Panc1 (cell line): ENCODE measurements at places on chromosomes 6 and 20. TPM values are rescaled to one million over a fixed set of nuclear protein-coding genes. Genes with fewer than 3 reads are reported as not detected.

BTN1A1 gene
- 0.10 TPM for total RNA-seq

HIVEP1 gene
- 16.7 TPM for total RNA-seq

C20orf144 gene
- total RNA-seq, result not detected

ETV7 gene
- total RNA-seq, result 2.0 TPM

TAGAP gene
- total RNA-seq, result 0.13 TPM

MATN4 gene
- total RNA-seq, result 0.15 TPM

LRFN2 gene
- 0.05 TPM for total RNA-seq

FOXQ1 gene
- total RNA-seq, result 11.7 TPM

TENT5A gene
- 1.7 TPM for total RNA-seq

RRP36 gene
- 106 TPM for total RNA-seq

DEFB124 gene
- total RNA-seq, result not detected

AGPAT4 gene
- 12.9 TPM for total RNA-seq

BLCAP gene
- 50.1 TPM for total RNA-seq

COL9A3 gene
- total RNA-seq, result 46.6 TPM

SYCP2L gene
- 2.4 TPM for total RNA-seq

DZANK1 gene
- total RNA-seq, result 3.0 TPM

GRIK2 gene
- total RNA-seq, result 6.6 TPM

ZNFX1 gene
- 39.4 TPM for total RNA-seq

MRPS26 gene
- 52.7 TPM for total RNA-seq

C20orf204 gene
- 1.9 TPM for total RNA-seq

ALDH8A1 gene
- total RNA-seq, result not detected

SLC52A3 gene
- total RNA-seq, result 6.4 TPM

RGL2 gene
- 84.4 TPM for total RNA-seq

B4GALT5 gene
- total RNA-seq, result 40.0 TPM

PDRG1 gene
- 48.2 TPM for total RNA-seq

OR2B6 gene
- total RNA-seq, result 0.26 TPM

ASIP gene
- not detected for total RNA-seq

SLC22A7 gene
- total RNA-seq, result not detected

ARFGEF3 gene
- 1.5 TPM for total RNA-seq

EFCAB8 gene
- 1.1 TPM for total RNA-seq

WFDC5 gene
- not detected for total RNA-seq

HAO1 gene
- 0.13 TPM for total RNA-seq

LGSN gene
- not detected for total RNA-seq

PPP1R3G gene
- 0.44 TPM for total RNA-seq

SALL4 gene
- total RNA-seq, result 1.6 TPM

PTGIS gene
- total RNA-seq, result 4.4 TPM

C4B gene
- total RNA-seq, result 8.8 TPM

MOXD1 gene
- 0.21 TPM for total RNA-seq

EYS gene
- not detected for total RNA-seq

CTNNBL1 gene
- 71.2 TPM for total RNA-seq

BMP2 gene
- total RNA-seq, result 0.23 TPM

MAP3K5 gene
- 8.1 TPM for total RNA-seq

ZNF292 gene
- 38.2 TPM for total RNA-seq
